Tongue (tissue), 3 donors: ENCODE measurements at places on chromosomes 4 and X. TPM values are rescaled to one million over a fixed set of nuclear protein-coding genes. Genes with fewer than 3 reads are reported as not detected.
A peak's percentile ranks its signal among the peaks of the same experiment; 100 is the strongest.

Gene ERVMER34-1
- total RNA-seq = 0.41 TPM

Gene IL21
- total RNA-seq = not detected

Gene RNF175
- 3.8 TPM for total RNA-seq

Gene ODAPH
- not detected for total RNA-seq

- DNase-seq = peak; percentile 79
Measured at GRCh38 chrX:151974336-151975227, at the start of gene GABRE. TSS of gene GABRE (minus strand) at chrX:151974676. CDS start at chrX:151974625, 51 bp downstream.

- DNase-seq = no peak
Measured at GRCh38 chrX:136586386-136586785, 54.4 kb downstream of the VGLL1 start.

DNA sequence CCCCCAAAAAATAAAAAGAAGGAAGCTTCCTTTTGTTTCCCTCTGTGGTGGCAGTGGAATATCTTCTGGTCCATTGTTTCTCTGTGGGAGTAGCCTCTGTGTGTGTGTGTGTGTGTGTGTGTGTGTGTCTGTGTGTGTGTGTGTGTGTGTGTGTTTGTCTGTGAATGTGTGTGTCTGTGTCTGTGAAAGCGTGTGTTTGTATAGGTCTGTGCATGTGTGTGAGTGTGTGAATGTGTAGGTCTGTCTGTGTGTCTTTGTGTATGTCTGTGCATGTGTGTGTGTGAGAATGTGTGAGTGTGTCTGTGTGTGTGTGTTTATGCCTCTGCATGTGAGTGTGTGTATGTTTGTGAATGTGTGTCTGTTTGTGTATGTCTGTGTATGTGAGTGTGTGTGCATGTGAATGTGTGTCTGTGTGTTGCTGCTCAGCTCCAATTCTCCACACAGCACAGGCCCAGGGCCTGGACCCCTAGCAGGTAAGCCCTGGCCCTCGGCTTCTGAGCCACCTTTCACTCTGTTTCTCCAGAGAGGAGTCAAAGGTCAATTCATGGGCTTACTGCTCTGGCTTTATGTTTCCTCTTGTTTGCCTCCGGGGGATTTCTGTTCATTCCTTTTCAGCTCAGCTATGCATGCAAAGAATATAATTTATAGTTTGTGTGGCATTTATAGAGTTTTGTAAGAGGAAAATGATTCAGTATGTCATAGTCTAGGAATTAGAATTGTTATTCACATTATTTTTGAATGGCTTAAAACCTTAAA, 89.8 kb downstream of the UCHL1 start:
- no peak for DNase-seq

DNA sequence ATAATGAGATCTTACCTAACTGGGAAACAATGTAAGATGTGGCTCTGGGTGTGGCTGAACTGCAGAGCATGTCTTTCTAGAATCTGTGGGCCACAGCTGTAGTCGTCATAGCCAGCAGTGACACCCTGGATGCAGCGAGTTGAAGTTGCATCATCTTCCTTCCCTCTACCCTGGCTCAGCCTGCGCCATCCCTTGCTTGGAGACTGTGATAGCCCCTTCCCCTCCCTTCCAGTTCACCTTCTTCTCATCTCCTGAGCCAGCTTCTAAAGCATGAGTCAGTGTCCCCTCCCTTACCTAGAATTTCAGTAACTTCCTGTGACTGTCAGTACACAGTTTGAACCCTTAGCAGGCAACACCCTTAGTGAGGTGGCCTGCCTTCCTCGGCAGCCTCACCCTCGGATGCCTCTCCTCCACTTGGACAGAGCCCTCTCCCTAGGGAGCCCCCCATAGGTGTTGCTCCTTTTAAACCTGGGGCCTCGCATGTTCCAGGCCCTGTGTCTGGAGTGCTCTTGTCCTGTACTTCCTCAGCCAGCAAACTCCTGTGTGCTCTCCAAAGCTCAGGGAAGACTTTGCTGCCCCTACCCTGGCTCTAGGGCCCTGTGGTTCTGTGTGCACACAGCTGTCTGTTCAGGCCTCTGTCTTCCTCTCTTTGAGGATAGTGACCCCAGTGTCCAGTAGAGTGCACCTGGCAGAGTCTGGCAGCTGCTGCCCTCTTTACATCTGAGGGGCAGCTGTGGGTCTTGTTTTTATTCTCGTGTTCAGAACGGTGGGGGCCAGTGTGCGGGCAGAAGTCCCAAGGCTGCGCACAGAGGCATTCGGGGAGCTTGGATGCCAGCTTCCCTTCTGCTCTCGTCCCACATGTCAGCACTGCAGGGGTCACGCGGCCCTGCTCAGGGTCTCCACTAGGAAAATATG, 43.7 kb upstream of the TADA2B start:
- peak; percentile 55 for DNase-seq

DNA sequence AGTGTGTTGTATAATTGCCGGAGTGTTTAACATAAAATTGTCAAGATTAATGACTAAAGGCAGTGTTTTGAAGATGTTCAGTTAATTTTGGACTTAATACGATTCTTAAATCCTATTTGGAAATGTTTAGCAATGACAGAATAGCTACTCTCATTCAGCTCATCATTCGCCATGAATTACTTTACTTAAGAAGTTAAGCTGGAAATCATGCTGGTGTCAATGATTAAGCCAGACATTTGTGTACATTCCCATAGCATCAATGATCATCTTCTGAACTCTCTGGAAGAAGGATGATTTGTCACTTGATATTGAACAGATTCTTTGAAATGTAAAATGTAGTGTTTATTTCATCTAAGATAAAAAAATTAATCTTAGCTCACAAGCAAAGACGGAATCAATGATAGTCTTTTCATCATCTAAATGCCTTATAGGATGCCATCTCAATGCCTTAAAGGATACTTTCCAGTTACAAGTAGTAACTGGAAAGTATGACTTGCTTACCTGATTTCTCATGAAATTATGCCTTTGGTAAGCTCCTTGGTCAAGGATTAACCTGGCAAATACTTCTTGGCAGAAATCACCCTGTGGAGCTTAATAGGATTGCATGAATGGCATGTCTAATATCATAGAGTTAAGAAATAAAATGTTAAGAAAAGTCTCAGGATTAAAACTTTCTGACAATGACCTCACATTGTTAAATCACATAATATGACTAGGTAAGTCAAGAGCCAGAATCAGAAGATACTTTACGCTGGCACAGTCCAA, 515.5 kb upstream of the AGA start:
- DNase-seq = peak; percentile 11

DNA sequence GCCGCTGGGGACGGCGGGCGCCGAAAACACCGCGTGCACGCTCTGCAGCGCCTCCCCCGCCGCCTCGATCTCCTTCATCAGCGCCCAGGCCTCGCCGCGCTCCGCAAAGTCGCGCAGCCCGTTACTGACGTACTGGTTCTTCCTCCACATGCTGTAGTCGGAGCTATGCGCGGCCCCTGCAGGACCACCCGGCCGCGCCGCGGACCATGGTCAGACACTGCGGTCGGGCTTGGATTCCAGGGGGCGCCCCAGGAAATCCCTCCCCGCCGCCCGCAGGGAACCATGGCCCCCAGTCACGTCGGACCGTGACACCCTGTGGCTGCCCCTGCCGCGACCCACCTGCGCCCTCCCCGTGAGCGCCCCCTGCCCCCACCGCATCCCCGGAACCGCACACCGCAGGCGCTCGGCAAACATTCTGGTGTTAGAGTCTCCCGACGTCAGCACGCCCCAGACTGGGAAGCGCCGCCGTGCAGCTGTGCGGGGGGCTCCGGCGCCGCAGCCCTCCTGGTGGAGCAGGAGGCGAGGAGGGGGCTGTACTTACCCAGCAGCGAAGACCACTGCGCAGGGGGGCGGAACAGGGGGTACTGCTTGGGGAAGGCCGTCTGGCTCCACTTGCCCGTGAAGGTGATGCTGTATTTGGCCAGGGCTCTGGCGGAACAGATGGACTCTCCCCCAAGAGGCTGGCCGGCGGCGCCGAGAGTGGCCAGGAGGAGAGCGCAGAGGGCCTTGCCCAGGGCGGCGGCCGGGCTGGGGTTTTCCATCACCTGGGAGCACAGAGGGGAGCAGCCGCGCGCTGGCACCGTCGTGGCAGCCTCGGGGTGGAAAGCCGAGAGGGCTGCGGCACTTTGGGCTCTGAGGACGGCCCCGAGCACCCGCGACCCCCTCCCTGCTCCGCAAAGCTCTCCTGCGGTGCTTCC, 814 bp downstream of the SPON2 start:
- peak; percentile 56 for DNase-seq

GRCh38 chrX:46444011-46444410, 101.2 kb downstream of the ZNF674 start:
- DNase-seq = no peak

- no peak for DNase-seq
Measured at GRCh38 chr4:95394752-95395306, 153.9 kb downstream of the UNC5C start.

DNA sequence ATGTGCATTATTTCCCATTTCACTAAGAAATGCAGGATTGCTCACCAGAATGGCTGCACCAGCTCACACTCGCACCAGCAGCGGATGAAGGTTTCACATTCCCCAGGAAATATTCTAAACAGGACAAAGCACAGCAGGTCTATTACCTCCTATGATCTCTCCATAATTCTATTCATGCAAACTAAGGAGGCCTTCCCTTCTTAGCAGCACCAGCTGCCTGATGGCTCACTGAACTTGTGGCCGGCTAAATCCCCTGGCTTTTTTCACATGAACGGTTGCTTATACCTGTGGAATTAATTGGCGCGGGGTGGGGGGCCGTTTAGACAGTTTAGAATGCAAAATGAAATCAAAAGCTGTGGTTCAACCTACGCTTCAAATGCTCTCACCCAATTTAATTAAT, 73.5 kb upstream of the SRD5A3 start:
- no peak for DNase-seq

- DNase-seq = no peak
Measured at GRCh38 chrX:22037911-22038537, 5.9 kb downstream of the PHEX start.
